ENCODE measurements at places on chromosomes 4 and X. TPM values are rescaled to one million over a fixed set of nuclear protein-coding genes. Genes with fewer than 3 reads are reported as not detected.

DNA sequence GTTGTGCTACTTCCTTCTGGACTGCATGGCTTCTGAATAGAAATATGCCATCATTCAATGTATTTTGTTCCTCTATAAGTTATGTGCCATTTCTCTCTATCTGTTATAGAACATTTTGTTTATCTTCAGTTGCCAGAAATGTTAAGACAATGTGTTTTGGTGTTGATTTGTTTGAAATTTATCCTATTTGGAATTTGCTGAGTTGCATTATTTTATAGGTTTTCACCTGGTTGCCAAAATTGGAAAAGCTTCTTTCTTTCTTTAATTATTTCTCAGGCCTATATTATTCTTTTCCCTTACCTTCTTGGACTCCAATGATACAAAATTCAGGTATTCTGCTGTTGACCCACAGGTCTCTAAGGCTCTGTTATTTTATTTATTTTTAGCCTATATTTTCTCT, 33.4 kb upstream of the CFAP47 start:
- DNase-seq, result no peak

GRCh38 chr4:38132107-38132673, 172.0 kb downstream of the PTTG2 start:
- peak; percentile 97 for DNase-seq

- DNase-seq, result no peak
These were observed 106.9 kb downstream of the MAML3 start for GRCh38 chr4:140047017-140047640.

GRCh38 chr4:20253735-20254409, 2.2 kb downstream of the SLIT2 start:
- no peak for DNase-seq

GRCh38 chr4:178340468-178340867, 898.2 kb upstream of the AGA start:
- no peak for DNase-seq

GRCh38 chrX:12701628-12702027, 89.6 kb upstream of the PRPS2 start:
- peak; percentile 31 for DNase-seq

DNA sequence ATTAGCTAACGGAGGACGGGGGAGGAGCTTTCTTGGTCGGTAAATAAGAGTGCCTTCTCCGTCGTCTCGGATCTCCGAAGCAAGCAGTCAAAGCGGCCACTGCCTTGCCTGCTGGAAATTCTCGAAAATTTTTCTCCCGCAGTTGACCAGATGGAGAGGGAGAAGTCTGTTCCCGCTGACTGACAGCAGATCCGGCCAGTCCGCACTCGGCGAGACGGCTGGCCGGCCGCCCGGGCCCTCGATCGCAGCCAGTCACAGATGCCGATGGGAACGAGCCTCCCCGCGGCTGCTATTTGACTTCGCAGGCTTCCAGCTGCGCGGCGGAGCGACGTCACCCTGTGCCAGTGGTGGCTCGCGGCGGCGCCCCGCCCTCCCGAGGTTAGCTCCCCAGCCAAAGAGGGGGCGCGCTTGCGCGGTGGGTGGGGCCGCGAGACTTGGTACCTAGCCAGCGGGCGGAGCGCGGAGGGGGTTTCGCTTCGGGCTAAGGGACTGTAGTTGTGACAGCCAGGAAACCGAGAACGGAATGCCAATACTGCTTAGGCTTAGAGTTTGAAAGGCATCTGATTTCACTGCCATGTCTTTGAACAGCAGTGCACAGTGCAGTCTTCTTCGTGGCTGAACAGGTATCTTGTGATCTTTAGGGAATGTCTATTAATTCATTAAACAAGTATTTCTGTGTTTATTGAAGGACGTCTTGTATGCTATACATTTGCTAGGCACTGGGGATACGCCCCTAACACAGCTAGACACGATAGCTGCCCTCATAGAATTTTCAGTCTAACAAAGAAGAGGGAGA, at the start of gene PPM1K:
PPM1K (minus strand) TSS at position 123 of the 796 bp plus-strand sequence. CDS start 5,978 bp downstream, outside the sequence.
- peak; percentile 92 for DNase-seq

DNA sequence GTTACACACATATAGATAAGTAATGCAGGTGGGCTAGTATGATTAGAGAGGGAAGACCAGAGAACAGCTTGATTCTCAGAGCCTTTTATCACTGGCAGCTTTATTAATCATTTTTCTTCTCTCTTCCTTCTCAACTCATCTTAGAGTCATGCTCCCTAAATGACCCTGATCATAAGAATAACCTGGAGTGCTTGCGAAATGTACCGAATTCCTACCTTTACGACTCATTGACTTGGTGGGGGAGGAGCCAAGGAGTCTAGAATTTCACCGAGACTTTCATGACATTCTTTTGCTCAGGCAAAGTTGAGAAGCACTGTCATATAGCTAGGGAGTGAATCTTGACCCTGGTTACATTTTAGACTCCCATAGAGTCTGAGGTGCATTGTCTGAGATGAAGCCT, 298.9 kb upstream of the PUDP start:
- DNase-seq, result no peak

GRCh38 chrX:30779453-30780030, 109.5 kb downstream of the TAB3 start:
- no peak for DNase-seq

- no peak for DNase-seq
These were observed 90.1 kb downstream of the WFS1 start for GRCh38 chr4:6359536-6360308.

- DNase-seq, result no peak
These were observed 36.9 kb downstream of the CEP44 start for GRCh38 chr4:174320494-174321199.

- no peak for DNase-seq
These were observed 128.4 kb downstream of the ZMAT1 start for GRCh38 chrX:101803451-101803850.

GRCh38 chr4:51840781-51841180, 2.2 kb upstream of the DCUN1D4 start:
- no peak for DNase-seq

GRCh38 chr4:145170223-145170622, 10.2 kb downstream of the OTUD4 start:
- no peak for DNase-seq

CLDN22 gene
- not detected for total RNA-seq

CXCL1 gene
- total RNA-seq, result 112 TPM

TLL1 gene
- total RNA-seq, result 7.9 TPM

IGFBP7 gene
- total RNA-seq, result 1,134 TPM

CCDC160 gene
- total RNA-seq, result 0.63 TPM

Data from kidney epithelial cell (primary cell).